ENCODE measurements at places on chromosomes 5 and 9.

GRCh38 chr9:8871796-8872445, 1072.3 kb upstream of the DMAC1 start:
- DNase-seq, result no peak

GRCh38 chr5:91642581-91642980, 259.5 kb upstream of the ARRDC3 start:
- DNase-seq, result no peak

GRCh38 chr9:68513981-68514380, 26.7 kb downstream of the TMEM252 start:
- no peak for DNase-seq

DNA sequence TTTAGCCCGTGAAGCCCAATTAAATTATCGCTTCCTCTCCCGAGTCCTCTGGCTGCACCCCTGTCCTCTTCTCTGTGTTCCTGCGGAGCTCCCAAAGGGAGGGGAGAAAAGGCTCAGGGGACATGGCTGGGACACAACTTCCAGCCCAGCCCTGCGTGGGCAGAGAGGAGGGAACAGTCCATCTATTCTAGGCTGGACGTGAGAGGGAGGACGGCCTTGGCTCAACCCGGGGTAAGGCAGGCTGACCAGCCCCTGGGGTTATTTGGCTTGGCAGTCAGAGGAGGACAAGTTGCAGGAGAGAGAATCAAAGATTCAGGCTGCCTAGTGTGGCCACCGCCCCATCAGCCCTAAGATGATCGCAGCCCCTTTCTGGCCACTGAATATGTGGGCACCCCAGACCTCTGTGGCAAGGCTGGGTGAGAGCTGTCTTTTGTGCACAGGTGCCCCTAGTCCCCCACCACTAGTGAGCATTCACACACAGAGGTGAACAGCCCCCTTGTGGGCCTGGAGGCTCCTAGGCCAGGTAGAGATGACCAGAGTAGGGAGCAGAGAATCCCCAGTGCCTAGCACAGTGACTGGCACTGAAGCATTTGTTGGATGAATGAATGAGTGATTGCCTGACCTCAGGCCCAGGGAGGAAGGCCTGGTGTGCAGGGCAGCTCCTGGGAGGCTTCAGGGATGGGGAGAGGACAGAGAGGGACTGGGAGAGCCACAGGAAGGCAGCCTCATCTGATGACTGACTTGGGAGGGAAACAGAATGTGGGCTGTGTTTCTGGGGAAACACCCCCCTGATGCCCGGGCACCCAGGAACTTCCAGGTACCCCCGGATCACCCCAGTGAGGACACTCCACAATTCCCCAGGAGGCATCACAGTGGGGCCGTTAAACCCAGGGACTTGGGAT, 133.9 kb downstream of the C9orf50 start:
- peak; percentile 42 for DNase-seq

DNA sequence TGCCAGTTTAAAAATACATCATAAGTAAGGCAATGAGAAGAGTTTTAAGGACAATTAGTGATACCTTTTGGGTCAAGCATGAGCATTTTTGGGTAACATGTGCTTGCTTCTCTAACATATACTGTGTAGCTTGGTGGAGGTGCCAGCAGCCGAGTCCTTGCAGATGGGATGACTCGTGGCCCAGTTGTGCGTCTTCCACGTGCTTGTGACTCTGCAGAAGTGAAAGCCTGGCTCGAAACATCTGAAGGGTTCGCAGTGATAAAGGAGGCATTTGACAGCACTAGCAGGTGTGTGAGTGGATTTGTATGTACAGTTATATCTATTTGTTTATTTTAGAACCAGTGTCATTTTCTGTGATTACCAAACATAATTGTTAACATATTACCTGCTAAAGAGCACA, 18.2 kb downstream of the HMGCR start:
- no peak for DNase-seq

- DNase-seq, result no peak
These were observed 44.3 kb downstream of the CAMK2A start for GRCh38 chr5:150245111-150245789.

- DNase-seq, result no peak
These were observed 22.4 kb downstream of the RNF130 start for GRCh38 chr5:180049185-180049548.

DNA sequence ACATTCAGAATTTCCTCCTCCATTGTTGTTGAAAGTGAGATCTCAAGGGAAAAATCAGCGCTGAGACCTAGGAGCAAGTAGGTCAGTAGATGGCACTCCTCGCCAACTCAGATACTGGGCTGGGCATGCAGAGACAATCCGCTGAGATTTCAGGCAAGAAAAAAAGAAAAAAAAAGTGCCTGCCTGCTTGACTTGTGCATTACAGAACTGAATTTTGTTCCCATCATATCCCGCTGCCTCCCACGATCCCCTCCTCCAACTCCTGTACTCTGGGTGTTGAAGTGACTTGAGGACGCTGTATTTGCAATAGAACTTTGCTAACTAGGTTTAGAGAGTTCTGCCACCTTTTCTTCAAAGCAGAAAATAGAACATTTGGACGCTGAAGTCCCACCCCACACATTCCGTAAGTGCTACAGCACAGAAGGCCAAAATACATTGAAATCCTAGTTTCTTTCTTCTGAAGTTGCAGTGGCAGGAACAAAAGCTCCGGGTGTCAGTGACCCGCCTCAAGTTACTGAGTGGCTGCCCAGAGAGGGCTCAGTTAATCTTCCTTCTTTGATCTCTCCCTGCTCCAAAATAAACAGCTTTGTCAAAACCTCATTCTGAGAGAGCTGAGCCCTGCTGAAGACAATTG, 265.8 kb downstream of the MLLT3 start:
- DNase-seq, result peak; percentile 60

DNA sequence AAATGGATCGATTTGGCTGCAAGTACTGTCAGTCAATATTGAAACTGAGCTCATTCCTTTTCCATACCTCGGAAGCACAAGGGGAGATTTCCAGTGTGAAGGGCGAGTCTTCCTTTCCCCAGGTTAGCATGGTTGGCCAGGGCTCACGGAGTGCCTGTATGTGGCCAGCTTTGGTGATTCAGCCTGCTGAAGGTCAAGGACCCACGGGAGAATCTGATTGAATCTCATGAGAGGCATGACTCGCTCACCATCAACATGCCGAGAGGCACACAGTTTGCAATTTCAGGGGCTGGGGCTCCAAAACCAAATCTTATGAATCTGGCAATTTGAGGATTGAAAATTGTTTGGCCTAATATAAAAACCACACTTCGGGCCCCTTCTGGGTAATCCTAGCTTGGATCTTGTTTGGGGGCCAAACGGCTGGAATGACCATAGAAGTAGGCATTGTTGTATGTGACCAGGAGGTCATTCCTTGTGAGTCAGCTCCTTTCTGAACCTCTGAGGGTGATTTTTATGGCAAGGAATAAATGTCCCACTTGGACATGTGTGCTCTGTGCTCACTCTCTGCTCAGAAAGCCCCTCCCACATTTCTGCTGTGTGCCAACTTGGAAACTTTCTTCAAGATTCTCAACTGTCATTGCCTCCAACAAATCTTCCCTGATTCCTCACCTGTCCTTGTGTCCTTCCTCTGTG, 69.8 kb downstream of the DOCK2 start:
- DNase-seq, result no peak

GRCh38 chr9:18891946-18892670, 140.9 kb downstream of the SAXO1 start:
- no peak for DNase-seq

DNA sequence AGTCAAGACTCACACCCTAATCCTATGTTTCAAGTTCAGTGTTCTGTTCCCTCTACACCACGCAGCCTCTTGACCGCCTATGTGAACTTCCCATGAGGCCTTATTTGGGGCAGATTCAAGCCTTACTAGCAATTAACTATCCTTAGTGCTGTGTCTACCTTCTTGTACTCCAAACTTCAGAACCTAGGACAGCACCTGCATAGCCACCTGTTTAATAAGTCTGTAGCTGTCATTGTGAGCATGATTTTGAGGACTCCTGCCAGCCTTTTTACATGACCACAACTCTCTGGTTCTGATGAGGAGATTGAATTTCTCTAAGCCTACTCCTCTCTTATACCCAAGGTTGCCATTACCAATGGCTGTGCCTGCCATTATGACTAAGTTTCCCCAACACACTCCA, 50.8 kb upstream of the PCSK1 start:
- DNase-seq, result no peak

GRCh38 chr5:76337953-76338451, 65.1 kb upstream of the IQGAP2 start:
- DNase-seq, result peak; percentile 38

DNA sequence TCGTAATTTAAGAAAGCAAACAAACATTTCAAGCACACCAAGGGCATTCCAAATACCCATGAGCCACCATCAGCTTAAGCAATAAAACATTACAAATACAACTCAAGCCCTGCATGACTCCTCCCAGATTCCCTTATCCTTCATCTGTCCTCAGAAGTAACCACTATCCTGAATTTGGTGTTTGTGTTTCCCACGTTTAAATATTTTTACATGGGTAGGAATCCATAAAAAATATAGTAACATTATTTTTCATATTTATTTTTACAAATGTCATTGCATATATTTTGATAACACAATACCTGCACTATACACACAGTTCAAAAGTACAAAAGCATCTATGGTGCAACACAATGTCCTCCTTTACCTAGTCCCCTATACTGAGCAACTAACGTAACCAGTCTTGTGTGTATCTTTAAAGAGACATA, 6.4 kb downstream of the PRKAA1 start:
- DNase-seq, result no peak

DNA sequence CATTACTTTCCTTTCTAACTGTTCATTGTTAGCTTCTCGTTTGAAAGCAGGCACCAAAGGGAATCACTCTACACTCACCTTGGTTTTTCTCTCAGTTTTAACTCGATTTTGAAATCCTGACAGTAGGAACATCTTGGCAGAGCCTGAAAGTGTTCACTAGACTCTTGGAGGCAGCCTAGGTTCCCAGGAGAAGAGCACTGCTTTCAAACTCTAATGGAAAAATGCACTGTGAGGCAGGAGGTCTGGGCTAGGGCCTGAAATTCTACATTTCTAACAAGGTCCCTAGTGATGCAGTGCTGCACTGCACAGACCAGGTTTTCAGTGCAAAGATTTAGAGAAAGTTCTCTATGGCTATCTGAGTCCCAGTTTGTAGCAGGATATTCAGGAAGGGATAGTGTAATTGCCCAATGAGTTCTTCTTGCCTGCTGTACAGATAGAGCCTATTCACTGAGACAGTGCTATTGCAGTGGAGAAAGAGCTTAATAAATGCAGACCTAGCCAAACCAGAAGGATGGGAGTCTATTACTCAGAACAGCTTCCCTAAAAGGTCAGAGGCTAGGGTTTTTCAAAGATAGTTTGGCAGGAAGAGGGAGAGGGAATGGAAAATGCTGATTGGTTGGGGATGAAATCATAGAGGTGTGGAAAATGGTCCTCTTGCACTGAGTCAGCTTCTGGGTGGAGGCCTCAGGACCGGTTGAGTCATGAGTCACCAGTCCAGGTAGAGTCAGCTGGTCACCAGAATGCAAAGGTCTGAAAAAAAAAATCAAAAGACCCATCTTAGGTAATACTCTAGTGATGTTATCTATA, 153.9 kb downstream of the GPBP1 start:
- no peak for DNase-seq

DNA sequence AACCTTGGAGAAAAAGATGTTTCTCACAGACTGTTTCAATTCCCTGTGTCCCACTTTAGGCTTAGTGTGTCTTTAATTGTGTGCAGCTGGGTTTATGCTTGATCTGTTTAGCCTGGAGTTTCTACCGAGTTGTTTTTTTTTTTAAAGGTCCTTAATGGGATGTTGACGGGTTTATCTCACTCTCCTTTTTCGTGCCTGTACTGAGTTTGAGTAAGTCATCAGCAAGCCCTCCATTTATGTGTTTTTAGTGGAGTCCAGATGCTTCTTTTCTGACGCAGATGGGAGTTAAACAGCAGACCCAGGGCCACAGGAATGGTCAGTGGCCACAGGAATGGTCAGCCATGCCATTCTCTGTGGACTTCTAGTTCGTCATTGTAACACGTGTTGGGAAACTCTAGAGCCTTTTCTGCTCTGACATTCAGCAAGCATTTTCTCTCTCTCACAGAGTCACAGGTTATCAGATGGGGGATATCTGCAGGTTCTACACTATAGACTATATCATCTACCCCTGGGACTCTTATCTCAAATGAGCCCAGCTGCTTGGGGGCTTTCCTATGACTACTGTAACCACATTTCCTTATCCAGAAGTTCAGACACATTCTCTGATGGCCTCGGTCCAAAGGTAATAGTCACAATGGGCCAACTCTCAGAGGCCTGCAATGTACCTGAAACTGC, 190.5 kb downstream of the TTLL11 start:
- DNase-seq, result no peak

- no peak for DNase-seq
These were observed 35.4 kb upstream of the SLC2A8 start for GRCh38 chr9:127361561-127361960.

- no peak for DNase-seq
These were observed 203.5 kb upstream of the RGMB start for GRCh38 chr5:98570010-98570409.

DNA sequence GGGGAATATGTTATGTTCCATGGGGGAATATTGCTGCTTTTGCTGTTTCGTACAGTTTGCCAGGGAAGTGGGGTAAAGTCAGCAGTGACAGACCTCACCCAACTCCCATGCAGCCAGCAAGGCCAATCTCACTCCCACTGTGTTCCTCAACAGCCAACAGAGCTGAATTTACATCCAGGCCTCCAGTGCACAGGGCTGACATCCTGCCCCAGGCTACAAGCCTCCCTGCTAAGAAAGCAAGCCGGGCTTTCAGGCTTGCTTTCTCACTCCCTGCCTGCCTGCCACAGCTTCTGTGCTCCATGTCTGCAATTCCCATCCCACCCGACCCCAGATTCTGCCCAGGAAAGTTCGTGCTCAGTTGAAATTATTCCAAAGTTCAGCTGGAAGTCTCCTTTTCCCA, 25.5 kb upstream of the SNCAIP start:
- DNase-seq, result no peak

GRCh38 chr5:115184770-115185169, 15.1 kb upstream of the TRIM36 start:
- no peak for DNase-seq

DNA sequence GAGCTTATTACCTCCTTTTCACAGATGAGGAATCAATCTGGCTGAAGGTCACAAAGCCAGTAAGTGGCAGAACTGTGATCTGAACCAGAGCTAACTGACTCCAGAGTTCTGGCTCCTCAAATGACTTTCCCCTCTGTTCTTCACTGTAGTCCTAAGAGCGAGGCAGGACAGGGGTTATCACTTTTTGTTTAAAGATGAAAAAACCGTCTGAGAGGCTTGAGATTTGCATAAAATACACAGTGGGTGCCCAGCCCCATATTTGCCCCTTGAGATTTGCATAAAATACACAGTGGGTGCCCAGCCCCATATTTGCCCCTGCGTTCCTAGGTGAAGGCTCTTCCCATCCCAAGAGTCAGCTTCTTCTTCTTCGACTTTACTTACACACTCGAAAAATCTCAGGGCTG, 667 bp downstream of the FBXO10 start:
- no peak for DNase-seq

All from activated T-cell treated with anti-CD3 and anti-CD28 coated beads, Interleukin-2, amount 50 U/mL, for 48 hours (primary cell).